ENCODE measurements at places on chromosomes 3 and 15.

- DNase-seq, result no peak
These were observed 348.5 kb upstream of the SOX2 start for GRCh38 chr3:181363231-181363630.

GRCh38 chr3:114566767-114567166, 272.9 kb downstream of the TIGIT start:
- no peak for DNase-seq

DNA sequence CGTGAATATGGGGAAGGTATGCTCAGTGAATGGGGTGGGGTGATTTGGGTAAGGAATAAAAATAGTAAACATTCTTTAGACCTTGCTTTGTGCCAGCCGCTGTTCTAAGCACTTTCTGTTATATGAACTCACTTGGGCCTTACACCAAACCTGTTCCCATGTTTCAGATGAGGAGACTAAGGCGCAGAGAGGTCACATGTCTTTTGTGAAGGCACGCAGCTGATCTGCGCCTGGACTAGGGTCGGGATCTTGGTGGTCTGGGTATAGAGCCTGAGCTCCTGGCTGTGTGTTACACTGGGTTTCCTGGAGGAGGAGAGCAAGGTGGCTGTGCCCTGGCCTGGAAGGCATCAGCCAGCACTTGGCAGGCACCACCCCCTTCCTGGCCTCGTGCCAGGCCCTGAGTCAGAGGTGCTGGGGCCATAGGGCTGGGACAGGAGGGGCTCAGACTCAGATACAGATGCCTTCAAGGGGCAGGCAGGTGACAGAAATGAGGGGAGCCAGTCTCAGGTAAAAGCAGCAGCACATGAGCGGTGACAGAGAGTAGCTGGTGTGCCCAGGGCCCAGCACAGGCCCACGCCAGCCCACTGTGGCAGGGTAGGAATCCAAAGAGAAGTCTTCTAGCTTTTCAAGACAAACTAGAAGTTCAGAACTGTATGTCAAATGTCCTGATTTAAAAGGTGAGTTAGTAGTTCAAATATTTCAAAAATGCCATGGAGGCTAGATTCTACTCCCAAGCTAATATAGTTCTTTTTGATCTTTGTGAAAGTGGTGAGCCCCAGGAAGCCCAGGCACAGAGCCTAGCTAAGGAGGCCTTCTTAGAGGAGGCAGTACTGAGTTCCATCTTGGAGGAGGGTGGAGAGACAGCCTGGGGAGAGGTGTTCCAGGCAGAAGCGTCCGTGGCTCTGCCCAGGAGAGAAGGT, 83.1 kb downstream of the DNAJB8 start:
- no peak for DNase-seq

DNA sequence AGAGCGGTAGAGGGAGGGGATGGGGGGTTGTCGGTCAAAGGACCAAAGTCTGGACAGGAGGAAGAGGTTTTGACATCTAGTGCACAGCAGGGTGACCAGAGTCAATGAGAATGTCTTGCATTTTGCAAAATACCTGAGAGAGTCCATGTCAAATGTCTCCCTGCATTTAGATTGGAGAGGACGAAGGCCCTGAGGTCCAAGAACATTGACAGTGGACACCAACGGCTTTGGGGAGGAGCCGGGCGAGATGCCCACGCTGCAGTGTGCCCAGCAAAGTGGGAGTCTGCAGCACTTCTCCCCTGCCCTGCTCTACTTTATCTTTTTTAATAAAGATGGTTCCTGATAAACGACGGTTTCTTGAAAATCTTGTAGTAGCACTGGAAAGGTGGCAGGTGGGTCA, 67.4 kb upstream of the TAMM41 start:
- no peak for DNase-seq

- no peak for DNase-seq
These were observed 43.8 kb downstream of the ALDH1L1 start for GRCh38 chr3:126136428-126137220.

DNA sequence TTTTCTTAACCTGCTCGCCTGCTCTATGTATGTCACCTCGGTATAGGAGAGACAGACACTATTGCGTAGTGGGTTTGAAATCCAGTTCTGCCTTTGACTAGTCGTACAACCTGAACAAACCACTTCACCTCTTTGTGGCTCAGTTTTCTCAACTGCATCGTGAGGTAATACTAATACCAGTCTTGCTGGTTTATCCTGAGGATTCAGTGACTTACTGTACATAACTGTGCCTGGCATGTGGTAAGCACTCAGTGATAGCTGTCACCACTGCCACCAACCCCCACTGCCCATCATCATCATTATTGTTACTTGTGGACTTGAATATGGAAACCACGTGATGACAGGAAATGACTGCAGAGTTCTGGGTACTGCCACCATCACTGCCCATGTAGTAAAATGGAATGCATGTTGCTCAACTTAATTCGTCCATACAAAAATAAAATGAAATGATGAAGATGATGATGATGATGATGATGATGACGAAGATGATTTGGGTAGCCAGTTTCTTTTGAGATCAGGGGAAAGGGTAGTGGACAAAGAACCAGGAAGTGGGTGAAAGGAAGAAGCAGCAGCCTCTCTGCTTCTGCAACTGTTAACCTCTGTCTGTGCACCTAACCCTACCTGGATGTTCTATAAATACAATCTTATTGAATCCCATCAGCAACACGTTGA, 228.1 kb downstream of the FEZF2 start:
- no peak for DNase-seq

- no peak for DNase-seq
These were observed 530.5 kb downstream of the FHIT start for GRCh38 chr3:60720736-60721135.

DNA sequence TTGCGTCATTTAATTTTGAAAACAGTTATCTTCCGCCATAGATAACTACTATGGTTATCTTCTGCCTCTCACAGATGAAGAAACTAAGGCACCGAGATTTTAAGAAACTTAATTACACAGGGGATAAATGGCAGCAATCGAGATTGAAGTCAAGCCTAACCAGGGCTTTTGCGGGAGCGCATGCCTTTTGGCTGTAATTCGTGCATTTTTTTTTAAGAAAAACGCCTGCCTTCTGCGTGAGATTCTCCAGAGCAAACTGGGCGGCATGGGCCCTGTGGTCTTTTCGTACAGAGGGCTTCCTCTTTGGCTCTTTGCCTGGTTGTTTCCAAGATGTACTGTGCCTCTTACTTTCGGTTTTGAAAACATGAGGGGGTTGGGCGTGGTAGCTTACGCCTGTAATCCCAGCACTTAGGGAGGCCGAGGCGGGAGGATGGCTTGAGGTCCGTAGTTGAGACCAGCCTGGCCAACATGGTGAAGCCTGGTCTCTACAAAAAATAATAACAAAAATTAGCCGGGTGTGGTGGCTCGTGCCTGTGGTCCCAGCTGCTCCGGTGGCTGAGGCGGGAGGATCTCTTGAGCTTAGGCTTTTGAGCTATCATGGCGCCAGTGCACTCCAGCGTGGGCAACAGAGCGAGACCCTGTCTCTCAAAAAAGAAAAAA, 1.2 kb downstream of the B2M start:
- peak; percentile 93 for DNase-seq

DNA sequence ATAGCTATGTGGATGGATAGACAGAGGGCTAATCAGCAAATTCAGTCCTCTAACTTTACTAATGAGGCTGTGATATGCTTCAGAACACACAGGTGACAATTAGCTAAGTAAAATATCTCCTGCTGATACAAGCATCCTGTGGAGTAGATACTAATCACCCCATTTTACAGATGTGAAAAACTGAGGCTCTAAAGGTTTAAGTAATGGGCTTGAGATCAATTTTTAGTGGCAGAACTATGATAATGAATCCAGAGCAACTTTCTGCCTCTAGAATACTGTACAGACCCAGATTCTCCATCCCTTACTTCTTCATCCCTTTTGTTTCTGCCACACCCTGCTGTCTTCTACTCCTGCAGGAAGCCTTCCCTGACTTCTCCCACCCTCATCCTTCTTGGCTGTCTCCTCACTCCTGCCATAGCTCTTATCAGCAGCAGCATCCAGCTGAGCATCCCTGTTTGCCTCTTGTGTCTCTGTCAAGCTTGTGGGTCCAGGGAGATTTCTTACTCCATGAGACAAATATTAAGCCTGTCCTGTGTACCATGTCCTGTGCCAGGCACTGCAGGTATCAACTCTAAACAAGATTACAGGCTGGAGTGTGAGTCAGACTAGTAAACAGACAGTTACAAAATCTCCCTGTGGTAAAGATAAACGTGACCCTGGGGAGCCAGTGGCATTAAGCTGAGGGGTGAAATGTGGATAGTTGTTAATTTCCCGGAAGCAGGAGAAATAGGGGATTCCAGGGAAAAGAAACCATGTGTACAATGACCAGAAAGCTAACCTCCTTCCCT, 39.2 kb downstream of the SLC6A11 start:
- DNase-seq, result no peak

DNA sequence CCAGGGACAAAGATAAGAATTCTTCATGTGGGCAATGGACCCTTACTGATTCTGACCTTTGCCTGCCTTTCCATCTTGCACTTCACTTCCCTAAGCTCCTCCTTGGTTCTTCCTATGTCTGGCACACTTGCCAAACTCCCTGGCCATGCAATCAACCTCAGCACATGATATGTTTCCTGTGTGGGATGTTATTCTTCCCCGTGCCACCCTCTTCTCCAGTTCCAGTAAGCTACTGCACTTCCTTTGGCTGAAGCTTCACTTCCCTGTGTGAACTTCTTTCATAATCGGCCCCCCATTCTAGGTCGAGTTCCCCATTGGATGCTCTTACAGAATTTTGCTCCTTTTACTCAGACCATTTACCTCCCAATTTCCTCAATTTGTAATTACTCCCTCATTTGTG, 10.7 kb upstream of the TASOR start:
- peak; percentile 62 for DNase-seq

DNA sequence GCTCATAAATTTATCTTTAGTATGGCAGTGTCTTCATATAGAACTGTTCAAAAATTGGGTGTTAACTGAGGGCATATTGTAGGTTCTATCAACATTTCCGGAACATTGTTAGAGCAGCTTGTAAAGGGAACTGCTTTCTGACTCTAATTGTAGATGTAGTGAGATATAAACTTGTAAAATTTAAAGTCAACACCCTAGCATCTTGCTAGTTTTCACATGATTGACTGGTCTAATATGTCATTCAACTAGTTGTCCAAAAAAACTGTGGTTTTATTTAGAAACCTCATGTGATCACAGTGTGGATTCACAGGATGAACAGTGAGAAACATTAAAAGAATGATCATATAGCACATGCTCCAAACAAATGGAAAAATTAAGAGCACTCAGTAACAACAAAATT, 607.4 kb downstream of the ROBO1 start:
- DNase-seq, result no peak

- DNase-seq, result no peak
These were observed 45.0 kb downstream of the FAIM start for GRCh38 chr3:138653567-138653966.

GRCh38 chr3:18127174-18127858, 297.8 kb downstream of the SATB1 start:
- DNase-seq, result no peak

- DNase-seq, result no peak
These were observed 35.3 kb upstream of the PLSCR2 start for GRCh38 chr3:146504498-146505197.

DNA sequence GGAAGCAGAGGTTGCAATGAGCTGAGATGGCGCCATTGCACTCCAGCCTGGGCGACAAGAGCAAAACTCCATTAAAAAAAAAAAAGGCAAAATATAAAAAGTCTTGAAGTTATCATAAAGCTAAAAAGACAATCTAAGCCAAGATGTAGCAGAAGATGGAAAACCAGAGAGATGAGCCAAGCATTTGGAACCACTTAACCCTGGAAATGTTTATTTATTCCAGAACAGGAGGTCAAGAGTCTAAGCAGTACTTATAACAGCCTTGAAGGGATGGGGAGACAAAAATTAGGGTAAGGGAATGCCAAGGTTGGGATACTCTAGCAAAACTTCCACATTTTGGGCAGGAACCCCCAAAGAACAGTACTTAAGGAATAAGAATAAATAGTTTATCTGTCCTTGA, 30.1 kb downstream of the FAIM start:
- DNase-seq, result no peak

DNA sequence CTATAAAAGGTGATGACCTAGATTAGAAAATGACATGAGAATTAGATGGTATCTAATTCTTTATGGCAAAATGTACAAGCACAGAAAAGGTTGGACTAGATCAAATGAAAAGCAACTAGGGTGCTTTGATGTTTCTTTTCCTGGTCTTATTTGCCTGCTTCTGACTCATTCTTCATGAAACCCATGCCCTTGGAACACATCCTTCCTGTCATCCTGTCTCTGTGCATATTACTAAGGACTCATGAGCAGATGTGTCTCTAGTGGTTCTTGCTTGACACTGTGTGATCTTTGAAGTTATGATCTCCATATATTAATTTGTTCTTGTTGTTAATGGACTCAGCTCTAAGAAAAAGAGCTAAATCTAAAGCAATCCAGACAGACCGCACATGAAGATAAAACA, 314.0 kb downstream of the ERC2 start:
- DNase-seq, result no peak

- no peak for DNase-seq
These were observed 527.9 kb upstream of the TBL1XR1 start for GRCh38 chr3:177725165-177725564.

GRCh38 chr15:68609629-68610028, 30.8 kb downstream of the CORO2B start:
- DNase-seq, result no peak

- DNase-seq, result no peak
These were observed 30.9 kb downstream of the PPCDC start for GRCh38 chr15:75054172-75054897.

DNA sequence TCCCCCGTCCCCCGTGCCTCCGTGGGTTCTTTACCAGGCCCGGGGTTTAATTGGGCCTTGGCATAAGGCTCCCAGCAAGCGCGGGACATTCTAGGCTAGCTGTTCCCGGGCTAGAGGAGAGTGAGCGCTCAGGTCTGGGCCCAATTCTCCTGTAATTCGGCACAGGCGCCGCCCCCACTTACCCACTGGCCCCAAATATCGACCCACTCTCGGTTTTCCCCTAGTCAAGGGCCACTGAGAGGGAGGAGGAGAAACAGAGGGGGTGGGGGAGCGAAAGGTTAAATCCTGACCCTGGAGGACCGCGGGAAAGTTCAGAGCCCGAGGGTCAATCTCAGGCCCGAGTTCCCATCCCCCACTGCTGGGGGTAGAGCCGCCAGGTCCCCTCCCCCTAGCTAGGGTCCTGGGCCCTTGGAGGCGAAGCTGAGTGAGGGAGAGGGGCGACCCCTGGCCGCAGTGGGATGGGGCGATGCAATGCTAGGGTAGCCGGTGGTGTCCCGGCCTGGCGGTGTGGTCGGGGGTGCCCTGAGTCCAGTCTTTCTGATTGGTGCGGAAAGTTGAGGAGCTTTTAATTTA, 8.5 kb upstream of the ONECUT1 start:
- no peak for DNase-seq

- no peak for DNase-seq
These were observed 2.0 kb upstream of the SIAH2 start for GRCh38 chr3:150764967-150765366.

DNA sequence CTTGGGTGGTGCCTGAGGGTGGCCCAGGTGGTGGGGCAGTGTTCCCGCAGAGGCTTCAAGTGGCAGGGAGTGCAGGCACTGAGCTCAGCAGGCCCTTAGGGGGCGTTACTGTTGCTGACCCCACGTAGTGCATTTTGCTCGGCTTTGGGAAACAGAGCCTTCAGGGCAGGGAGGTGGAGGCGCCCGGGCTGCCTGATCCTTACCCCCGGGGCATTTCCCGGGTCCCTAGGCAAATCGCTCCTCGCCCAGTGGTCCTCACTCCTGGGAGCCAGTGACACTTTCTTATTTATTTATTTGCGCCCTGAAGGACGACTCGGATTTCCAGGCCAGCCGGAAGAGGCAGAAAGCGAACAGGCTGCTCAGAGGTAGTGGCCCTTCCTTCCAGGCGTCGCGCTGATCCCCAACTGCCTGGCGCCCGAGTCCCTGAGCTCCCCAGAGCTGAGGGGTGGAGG, 10.1 kb upstream of the FOXB1 start:
- peak; percentile 57 for DNase-seq

- peak; percentile 43 for DNase-seq
These were observed 251.0 kb upstream of the MCTP2 start for GRCh38 chr15:93980261-93980911.
